Hypothalamus (tissue), 51 donors: ENCODE measurements at places on chromosomes 13 and 19.

- DNase-seq, result no peak
Observed at GRCh38 chr13:101026736-101027398, 352.3 kb upstream of the TMTC4 start.

- DNase-seq, result no peak
Observed at GRCh38 chr19:6811906-6812305, 39.4 kb downstream of the VAV1 start.

DNA sequence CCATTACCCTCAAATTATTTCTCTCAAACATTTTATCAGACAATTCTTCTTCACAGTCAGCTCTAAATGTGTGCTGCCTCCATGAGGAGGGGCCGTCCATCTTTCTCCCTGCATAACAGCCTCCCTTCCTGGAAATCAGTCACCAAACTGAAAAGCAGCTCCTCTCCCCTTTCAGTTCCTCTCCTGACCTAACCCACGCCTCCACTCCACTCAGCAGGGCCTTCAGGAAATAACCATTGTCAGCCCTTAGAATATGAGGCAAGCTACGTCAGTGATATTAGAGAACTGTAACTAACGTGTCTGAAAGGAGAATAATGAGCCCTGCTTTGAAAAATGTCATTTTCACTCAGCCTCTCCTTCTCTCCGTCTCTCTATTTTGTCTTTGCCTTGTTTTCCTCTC, 116.2 kb downstream of the OLFM4 start:
- no peak for DNase-seq

DNA sequence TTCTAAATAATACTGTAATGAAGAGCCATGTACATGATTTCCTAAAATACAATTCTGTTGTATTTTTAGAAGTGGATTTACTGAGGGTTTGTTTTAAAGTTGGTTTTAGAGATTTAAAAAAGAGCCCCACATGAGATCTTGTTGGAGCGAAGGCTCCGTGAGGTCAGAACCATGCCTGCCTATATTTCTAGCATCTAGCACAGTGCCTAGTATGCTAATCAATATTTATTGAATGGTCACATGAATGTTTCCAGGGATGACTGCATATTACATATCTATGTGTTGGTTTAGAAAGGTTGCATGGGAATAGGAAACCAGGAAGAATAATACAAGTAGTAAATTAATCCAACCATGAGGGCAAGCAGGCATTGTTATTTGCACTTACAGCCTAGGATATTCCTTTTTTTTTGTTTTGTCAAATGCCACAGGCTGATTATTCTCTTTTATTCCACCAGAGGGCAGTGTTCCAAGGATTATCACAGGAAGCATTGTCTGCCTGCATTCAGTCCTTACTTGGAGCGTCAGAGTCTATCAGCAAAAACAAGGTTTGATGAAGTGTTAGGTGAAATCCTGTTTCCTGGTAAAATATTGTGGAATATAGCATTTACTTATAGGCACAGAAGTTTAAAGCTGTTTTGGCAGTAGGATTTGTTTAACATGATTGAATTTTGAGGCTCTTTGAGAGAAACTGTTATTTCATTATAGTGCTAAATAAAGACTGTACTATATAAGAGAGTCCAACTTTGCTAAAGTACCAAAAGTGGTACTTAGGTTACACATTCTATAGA, 46.8 kb downstream of the COG3 start:
- no peak for DNase-seq

DNA sequence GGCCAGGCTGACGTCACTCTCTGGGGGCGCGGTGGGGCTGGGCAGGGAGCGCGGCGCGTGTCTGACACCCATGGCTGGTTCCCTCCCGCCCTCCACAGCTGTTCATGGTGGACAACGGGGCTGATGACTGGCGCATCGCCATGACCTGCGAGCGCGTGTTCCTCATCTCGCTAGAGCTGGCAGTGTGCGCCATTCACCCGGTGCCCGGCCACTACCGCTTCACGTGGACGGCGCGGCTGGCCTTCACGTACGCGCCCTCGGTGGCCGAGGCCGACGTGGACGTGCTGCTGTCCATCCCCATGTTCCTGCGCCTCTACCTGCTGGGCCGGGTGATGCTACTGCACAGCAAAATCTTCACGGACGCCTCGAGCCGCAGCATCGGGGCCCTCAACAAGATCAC, 14.7 kb downstream of the KCNN1 start:
- DNase-seq, result no peak

DNA sequence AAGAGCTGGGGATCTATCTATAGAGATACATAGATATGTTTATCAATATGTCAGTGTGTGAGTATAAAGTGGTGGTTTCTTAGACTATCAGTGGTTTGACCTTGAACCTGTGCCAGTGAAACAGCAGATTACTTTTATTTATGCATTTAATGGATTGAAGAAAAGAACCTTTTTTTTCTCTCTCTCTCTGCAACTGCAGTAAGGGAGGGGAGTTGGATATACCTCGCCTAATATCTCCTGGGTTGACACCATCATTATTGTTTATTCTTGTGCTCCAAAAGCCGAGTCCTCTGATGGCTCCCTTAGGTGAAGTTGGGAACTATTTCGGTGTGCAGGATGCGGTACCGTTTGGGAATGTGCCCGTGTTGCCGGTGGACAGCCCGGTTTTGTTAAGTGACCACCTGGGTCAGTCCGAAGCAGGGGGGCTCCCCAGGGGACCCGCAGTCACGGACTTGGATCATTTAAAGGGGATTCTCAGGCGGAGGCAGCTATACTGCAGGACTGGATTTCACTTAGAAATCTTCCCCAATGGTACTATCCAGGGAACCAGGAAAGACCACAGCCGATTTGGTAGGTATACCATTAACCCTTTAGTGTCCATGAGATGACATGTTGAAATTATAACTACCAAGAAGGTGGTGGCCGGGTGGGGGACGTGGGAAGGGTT, 880 bp downstream of the FGF9 start:
- DNase-seq, result no peak

DNA sequence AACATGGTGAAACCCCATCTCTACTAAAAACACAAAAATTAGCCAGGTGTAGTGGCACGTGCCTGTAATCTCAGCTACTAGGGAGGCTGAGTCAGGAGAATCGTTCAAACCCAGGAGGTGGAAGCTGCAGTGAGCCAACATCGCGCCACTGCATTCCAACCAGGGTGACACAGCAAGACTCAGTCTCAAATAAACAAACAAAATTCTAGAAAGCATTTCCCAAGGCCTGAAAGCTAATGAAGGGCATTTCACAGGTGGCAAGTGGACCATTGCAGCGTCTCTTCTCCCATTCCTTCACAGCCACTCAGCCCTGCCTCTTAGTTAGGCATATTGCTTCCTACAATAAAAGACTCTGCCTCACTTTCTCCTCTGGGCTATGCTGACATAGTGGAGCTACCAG, 13.5 kb upstream of the RXFP2 start:
- DNase-seq, result no peak

DNA sequence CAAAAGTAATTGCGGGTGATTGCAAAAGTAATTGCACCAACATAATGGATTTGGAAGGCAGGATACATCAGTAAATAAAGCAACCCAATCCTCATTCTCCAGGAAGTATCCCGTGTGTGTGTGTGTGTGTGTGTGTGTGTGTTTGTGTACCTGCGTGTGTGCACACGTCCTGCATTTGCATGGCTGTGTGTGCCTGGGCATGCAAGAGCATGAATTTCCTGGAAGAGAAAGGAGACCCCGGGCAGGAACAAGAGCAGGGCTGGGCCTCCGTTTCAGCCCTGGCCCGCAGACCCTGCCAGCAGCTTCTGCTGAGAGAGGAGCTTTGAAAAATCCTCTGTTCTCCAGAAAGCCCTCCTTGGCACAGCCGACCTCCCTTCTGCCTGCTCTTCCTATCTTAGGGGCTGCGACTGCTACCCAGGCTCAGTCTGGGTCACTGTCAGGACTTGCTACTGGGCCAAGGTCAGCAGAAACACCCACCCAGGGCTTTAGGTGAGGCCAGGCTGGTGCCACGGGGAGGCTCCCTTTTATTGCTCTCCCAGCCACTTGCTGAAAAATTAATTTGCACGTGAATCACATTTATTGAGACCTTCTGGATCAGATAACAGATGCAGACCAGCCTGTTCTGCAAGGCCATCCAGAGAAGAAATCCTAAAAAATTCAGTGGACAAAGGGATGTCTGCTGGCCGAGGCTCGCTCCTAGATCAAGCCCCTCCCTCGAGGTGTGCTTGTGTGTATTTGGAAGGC, 258.3 kb downstream of the ZNF536 start:
- DNase-seq, result no peak

GRCh38 chr13:22690756-22691155, 490.0 kb upstream of the SGCG start:
- no peak for DNase-seq
